ENCODE measurements at places on chromosomes 12 and 14.

- no peak for DNase-seq
Measured at GRCh38 chr12:18589316-18589715, 148.5 kb downstream of the PLCZ1 start.

DNA sequence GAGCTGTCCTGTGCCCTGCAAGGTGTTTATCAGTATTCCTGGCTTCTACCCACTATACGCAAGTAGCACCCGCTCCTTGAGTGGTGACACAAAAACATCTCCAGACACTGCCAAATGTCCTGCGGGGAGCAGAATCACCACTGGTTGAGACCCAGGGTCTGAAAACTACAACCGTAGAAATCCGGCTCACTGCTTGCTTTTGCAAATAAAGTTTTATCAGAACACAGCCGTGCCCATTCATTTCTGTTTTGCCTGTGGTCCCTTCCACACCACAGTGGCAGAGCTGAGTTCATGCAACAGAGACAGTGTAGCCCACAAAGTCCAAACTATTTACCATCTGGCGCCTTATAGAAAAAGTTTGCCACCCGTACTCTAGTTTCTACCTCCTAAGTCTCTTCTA lies 125.7 kb upstream of the DIO3 start:
- no peak for DNase-seq

DNA sequence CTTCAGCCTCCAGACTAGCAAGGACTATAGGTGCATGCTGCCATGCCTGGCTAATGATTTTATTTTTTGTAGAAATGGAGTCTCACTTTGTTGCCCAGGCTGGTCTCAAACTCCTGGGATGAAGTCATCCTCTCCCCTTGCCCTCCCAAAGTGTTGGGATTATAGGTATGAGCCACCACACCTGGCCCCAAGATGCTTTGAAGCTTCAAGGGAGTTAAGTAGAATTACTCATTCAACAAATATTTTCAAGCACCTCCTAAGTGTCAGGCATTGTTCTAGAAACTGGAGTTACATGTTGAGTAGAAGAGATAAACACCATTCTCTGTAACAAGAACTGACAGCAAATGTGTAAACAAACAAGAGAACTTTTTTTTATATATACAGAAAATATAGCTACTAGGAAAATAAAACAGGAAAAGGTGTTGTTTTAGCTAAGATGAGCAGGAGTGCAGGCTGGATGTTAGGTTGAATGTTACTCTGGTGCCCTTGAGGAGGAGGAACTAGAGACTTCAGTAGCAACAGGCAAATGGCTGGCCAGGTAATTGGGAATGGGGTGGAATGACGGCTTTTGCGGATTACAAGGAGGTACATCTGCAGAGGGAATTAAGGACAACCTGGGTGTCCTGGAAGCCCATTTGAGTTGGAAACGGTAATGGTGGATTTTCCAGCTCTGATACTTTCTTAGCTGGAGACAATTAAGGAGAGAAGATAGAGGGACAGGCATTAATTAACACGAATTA lies 32.0 kb upstream of the CFAP54 start:
- DNase-seq = no peak

DNA sequence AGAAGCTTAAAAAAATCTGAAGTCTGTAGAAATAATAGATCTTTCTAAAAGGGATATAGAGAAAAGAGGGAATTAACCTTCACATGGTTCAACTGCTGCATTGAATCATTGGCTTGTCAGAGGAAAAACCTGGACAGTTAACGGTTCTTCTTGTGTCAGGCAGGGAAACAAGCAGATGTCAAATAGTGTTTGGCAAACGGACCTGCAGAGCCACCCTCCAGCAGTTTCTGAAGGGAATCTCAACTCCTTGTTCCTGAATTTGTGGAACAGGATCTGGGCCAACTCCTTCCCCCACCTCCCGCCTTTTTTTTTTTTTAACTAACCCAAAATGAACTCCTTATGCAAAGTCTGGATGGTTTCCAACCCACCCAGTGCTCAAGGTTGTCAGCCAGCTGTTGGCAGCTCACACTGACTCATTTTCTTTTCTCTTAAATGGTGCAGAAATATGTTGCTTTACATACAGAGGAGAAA lies 187.3 kb downstream of the CAND1 start:
- peak; percentile 57 for DNase-seq

DNA sequence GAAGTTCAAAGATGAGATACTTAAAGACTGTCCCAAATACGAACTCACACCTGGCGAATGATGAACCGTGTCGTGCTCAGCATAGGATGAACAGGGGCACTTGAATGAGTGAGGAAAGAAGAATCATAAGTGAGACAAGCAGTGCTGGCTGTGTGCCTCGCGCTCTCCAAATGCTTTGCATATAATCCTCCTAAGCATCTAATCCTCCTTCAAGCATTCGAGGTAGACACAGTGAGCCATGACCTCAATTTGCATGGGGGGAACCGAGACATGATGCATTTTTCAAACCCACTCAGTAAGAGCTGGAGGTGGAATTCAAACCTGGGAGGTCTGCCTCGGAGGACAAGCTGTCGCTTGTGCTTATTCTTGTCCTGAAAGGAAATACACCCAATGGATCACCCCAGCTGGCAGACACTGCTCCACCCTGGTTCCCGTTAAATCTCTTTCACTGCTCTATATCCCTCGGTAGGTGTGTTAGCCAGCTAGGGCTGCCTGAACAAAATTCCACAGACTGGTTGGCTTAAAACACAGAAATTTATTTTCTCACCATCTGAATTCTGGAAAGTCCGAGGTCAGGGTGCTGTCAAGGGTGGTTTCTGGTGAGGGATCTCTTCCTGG lies 274.0 kb downstream of the SLC15A4 start:
- no peak for DNase-seq

DNA sequence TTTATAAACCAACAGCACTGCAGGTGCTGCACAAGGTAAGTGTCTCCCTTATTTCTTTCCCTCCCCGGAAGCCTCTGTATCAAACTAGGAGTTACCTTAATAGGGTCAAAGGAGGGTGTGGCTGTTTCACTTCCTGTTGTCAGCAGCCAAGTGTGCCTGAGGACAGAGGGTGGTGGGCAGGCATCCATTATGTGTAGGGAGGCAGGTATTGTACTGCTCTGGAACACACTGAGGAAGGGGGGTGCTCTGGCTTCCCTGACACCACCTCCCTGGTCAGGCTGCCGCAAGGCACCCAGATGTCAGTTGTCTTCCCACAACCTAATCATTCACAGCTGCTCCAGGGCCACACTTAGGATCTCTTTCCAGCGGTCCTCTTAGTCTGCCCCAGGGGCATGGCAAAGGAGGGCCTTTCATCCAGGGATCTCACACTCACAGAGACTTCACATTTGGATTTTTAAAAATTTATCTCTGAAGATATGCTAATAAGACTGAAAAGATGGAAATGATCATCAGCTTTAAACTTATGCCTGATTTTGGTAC lies 132.0 kb upstream of the ARHGAP5 start:
- no peak for DNase-seq

DNA sequence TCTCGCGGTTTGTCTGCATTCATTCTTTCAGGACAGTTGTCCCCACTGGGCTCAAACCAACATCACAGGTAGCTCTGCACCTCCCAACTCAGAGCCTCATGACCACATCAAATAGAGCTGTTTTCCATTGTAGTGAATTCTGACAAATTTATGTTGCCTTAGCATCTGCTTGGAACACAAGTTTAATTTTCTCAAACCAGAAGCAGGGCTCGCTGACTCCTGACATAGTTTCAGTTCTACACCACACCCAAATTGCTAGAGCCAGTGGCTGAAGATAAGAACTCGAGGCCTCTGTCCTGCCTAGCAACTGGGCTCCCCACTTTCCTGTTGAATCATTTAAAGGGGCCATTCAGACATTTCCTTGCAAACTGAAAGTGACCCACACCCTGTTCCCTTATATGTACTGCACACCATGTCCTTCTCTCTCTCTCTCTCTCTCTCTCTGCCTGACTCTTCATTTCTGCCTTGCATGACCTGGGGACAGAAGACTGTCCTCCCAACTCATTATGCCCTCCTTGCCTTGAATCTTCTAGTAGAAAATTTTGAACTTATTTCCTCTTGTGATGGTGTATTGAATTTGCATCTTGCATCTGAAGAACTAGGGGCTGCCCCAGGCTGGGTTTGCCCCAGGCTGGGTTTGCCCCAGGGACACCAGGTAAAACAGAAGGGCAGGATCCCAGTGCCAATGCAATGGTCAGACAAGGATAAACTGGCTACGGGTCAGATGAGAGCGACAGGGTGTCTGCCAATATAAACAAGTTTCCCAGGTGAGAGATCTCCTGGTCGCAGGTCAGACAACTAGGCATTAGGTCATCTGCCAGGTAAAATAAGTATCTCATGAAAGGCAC lies 9.7 kb upstream of the WSCD2 start:
- DNase-seq = no peak

DNA sequence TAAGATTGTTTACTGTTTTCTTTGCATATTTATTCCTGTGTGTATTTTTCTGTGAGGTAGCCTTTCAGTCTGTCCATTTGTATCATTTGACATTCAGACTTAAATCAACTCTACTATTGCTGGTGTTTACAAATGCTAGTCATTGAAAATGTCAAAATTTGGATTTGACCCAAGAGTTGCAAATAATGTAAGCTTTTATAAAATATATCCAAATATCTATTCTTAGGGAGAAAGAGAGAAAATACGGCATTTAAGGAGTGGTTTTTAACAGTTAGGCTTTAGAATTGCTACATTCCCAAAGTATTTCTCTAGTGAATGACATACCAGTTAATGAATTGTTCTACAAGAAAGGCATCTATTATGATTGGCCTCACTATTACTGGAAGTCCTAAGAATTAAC lies 37.9 kb downstream of the FRS2 start:
- no peak for DNase-seq

DNA sequence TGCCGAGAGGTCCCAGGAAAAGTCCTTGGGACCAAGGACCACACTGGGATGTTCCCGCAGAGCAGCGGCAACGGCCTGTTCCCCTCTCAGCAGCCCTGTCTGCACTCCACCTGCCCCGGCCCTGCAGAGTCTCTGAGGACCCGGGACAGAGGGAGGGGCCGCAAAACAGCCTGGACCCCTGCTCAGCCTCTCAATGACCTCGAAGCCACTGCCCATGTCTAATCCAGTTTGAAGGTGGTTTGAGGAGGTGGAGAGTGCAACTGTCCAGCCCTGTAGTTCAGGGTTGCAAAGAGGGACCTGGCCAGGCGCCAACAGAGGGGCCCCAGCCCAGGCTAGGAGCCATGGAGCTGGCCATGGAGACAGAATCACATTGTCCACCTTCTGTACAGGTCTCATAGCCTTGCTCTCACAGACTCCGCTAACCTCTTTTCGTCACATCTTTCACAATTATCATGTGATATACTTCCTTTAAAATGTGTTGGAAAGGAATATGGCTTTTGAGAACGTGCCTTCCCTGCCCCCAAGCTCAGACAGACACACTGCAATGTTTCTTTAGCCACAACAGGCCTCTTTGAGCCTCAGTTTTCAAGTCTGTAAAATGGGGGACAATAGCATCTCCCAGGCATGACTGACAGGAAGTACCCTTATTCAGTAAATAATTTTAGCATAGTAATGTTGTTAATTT lies 49.3 kb downstream of the ACTN1 start:
- DNase-seq = no peak
